Esophagus squamous epithelium (tissue), 5 donors: ENCODE measurements at places on chromosomes 12 and 14.

DNA sequence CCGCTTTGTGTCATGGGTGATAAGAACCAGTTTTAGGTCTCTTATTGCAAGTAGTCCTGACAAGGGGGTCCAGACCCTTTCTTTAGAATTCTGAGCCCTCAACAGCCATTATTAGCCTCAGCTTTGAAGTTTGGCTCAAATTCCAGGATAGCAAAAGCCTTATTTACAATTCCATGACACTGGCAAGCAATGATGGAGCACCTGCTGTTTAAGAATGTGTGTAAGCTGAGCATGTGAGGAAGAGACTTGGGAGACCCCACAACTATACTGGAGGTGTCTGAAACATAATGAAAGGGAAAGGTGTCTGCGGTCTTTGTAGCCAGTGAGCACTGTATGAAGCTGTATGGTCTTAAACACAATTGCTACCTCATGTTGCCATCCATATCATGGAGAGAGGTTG is 119.8 kb downstream of the TBX5 start:
- DNase-seq = no peak

DNA sequence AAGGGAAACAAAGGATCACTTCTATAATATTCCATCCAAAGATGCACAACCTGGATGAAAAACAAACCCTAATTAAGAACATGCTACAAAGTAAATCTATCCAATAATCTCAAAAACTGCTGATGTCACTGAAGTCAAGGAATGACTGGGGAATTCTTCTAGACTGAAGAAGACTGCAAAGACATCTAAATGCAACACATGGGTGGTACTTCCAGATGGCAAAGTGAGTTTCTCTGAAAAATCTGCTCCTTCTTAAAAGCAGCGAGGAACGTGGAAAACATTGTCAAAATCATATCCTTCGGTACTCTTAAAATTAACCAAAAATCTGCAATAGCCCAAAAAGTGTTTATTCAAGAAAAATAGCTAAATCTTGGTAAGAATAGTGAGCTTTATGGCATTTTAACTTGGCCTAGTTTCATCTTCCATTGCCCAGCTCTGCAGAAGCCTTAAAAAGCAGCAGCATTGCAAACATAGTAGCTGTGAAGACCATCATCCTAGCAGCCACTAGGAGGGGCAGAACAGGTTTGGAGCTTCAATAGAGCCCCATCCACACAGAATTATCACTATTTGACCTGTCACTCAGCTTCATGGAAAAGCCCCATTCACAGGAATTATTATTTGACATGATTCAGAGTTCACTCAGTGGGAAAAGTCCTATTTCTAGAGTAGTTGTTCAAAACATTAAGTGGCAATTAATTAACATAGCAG is 7.4 kb downstream of the CLEC14A start:
- DNase-seq = no peak

DNA sequence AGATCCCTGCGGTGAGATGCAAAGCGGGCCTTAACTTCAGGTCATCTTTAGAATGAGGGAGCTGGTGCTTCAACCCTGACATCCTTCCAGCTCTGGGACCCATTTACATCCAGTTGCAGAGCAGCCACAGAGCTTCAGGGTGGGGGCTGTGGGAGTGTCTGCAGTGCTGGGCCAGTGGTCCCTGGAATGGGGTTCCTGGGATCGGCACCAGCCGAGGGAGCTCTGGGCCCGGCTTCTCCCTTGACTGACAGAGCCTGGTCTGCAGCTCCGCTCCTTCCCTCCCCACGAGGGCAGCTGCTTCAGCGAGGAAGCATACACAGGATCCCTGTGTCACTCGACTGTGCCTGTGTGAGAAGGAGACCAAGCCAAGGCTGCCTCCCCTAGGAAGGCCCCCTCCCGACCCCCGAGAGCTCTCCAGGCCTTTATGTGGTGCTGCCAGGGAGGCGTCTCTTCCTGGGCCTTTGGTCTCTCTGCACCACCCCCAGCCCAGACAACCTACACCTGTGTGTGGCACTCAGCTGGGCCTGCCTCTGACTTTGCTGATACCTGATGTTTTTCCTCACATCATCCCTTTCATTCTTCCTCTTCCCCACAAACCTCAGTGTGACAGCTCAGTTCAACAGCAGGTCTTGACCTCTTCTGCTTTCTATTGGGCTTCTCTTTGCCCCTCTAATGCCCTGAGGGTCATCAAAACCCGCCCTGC is 48.1 kb upstream of the RIN3 start:
- no peak for DNase-seq

DNA sequence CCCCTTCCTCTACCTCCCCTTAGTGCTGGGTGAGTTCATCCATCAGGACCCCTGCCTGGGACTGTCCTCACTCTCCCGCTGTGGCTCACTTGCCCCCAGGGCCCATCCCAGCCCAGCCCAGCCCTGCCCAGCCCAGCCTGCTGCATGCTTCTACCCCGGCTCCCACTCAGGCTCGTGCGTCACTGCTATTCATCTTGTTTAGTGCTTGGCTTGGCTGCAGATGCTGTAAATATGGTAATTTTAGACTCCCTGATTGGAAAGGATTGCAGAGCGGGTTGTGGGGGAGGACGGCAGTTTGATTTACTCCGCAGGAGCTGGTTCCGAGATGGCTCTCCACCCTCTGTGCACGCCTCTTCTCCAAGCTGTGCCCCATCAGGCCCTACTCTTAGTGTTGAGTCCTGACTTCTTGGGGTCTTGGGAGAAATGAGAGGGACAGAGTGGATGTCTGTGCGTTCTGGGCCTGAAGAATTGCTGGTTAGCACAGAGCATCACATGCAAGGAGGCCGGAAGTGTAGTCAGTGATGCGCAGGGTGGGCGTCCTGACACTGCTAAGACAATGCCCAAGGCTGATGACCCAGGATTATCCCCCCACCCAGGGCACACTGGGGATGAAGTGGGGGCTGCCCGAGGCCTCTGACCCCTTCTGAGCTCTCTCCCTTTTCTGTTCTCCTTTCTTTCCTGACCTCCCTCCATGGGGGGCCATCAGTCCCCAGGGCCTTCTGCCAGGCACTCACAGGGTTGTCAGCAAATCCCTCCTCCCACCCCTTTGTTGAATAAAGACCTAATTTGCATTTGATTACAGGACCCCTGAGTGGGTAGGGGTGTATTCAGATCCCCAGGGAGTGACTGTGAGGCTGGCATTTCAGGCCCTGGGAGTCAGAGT is 244.4 kb downstream of the ZFP36L1 start:
- no peak for DNase-seq

GRCh38 chr14:51950007-51950406 is 39.3 kb upstream of the RTRAF start:
- no peak for DNase-seq
